ENCODE measurements at places on chromosomes 5 and 9.

- DNase-seq: no peak
Observed at GRCh38 chr5:74588415-74588814, 52.1 kb downstream of the ENC1 start.

DNA sequence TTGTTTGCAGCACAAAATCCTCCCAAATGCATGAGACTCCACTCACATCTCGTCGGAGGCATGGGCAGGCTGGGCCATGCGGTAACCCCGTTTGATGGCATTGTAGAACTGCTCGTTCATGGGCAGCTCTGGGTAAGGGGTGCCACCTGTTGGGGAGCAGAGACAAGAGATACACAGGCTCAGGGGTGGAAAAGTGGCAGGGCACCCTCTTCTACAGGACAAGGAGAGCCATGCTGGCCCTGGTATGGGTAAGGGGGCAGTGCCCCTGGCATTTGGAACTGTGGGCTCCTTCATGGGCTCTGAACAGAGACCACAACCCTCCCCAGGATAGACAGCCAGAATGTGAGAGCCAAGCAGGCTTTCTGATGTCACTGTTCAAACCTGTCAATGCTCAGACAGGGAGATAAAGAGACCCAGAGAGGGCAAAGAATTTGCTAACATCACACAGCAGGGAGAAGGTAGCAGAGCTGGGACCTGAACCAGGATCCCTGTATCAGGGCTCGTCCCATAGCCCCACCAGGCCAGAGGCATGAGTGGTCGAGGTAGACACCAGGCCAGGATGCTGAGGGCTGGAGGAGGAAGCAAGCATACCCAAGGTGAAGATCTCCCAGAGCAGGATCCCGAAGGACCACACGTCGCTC, 33.2 kb upstream of the CSF1R start:
- no peak for DNase-seq

DNA sequence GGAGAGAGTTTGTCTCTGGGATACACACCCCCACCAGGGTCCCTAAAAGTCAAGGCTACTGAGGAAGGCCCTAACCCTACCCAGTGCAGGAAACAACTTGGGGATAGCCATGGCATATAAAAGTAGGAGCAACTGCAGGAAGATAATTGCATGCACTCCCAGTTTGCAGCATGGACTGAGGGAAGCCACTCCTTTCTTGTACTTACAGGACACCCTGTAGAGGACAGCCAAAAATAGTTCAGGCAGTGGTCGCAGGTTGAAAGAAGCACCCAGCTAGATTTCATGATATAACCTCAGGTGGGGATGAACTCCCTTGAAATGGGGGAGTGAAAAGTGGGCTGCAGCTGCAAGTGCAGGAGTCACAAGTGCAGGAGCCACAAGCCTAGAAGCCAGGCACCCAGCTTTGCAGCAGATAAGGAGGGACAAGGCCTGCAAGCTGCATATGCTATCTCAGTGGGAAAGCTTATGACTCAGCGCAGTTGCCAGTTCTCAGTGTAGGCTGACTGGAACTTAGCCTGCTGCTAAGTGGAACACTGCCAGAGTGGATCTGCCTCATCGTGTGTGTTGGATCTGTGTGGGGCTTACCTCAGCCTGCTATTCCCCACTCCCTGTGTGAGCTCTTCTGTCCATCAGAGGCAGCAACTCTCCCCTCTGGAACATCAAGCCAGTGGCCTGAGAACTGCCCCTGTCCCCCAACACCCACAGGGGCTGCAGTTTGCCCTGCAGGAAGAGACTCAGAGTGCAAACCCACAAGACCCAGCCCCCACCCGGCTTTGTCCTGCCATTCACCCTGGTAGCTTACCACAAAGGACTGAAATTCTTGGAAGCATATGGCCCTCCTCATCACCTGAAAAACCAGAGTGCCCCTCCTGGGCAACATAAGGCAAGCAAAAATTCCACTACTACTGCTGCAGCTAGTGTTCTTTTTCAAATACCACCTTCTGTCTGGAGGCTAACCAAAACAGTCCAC, 42.7 kb downstream of the CYLC2 start:
- DNase-seq: no peak

DNA sequence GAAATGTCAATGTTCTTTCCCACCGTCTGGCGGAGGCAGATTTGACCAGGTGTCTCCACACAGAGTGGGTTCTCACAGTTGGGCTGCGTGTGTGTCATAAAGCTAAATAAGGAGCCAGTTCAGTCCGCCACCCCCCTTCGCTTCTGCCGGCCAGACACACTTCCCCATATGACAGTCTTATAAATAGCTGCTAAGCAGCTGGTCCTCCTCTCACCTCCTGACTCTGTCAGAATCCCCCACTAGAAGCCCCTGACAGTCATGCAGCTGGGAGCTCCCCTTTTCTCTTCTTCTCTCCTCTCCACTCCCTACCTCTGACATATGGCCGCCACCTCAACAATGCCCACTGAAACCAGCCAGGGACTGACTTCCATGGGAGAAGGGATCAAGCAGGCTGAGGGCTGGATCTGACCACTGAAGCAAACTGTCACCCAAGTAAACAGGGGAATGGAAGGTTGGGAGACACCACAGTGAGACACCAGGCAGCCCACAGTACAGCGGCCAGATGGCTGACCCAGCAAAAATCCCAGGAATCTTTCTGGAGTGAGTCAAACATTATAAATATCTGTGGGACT, 141.9 kb upstream of the EFNA5 start:
- DNase-seq: no peak

DNA sequence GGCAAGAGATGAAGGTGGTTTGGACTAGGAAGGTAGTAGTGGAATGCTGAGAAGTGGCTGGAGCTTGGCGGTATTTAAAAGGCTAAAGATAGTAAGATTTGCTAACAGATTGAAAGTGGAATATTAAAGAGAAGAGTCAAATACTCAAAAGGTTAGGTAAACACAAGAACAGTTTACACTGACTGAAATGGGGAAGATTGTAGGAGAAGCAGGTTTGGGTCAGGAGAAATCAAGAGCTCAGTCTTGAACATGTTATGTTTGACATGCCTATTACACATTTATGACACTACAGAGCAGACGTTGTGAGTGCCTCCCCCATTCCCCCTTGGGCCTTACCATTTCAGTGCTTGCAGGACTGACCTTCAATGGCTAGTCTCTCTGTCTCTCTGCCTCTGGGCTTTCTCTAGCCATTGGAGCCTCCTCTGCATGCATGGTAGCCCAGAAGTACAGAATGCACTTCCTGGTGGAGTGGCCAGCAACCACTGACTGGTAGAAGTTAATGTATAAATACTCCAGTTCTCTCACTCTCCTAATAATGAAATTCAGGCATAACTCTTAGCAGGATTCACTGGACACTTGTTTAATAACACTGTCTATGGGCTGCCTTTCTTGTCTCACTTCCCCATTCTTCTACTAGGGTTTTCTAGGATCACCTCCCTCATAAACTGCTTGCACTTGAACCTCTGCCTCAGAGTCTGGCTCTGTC, 56.8 kb downstream of the HMGCS1 start:
- no peak for DNase-seq

GRCh38 chr9:3809724-3810123, 283.9 kb upstream of the RFX3 start:
- no peak for DNase-seq

DNA sequence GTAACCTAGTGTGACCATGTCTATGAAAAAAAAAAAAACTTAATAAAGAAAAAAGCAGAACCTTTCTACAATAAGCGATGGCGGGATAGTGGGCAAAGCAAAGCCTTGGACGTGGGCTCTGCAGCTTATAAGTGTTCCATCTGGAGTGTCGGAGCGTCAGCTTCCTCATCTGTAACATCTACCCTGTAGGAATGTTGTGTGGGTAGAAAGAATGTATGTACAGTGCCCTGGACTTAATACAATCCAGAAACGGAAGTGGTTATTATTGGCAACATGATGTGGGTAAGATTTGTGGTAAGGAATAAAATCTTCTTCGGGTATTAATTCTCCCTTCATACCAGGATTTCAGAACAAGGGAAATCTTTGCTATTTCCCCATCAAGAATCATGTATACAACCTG, 66.5 kb downstream of the SEMA5A start:
- DNase-seq: no peak

DNA sequence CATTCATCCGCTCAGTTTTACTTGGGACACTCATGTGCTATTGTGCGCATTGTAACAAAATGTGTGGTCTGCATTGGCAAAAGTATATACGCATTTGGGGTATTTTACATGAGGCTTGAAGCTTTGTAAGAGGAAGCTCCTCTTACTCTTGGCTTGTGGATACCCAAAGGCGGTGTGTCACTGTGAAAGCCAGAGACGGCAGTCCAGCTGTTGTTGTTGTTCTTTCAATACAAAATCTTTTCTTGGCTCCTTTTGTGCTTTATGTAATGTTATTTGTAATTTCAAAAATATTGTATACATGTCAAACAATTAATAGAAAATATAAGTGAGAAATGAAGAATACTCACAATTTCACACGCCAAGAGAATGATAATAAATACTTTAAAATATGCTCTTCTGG, 128.3 kb upstream of the MOCS2 start:
- no peak for DNase-seq

- DNase-seq: no peak
Observed at GRCh38 chr5:44372028-44372427, 17.2 kb downstream of the FGF10 start.

DNA sequence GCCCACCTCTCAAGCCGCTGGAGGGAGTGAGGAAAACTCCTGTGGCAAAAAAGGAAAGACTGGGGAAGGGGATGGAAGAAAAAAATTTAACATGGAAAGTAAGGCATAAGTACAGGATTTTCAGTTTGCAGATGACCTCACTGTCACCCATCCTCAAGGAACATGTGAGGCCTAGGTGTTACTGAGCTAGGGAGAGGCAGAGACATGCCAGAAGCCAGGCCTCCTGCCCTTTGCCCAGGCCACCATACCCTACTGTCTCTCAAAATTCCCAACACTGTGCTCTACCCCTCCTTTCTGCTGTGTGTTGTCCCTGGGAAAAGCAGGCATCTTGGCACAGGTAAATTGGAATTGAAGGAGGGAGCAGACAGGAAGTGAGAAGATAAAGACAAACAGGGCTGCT, 4.4 kb upstream of the MGAT1 start:
- no peak for DNase-seq

- DNase-seq: no peak
Observed at GRCh38 chr5:22351178-22351577, 502.0 kb downstream of the CDH12 start.

DNA sequence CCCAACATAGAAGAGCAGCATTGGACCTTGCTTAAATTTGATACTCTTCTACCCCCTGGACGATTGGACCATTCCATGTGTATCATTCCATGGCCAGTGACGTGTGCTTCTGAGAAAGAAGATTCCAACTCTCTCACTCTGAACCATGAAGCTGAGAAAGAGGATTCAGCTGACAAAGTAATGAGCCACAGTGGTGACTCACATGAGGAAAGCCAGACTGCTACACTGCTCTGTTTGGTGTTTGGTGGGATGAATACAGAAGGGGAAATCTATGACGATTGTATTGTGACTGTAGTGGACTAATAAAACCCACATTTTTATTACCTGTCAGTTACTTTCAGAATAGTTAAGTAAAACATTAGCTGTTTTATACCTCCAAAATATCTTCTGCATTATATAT, 7.5 kb downstream of the HSPA5 start:
- DNase-seq: no peak

DNA sequence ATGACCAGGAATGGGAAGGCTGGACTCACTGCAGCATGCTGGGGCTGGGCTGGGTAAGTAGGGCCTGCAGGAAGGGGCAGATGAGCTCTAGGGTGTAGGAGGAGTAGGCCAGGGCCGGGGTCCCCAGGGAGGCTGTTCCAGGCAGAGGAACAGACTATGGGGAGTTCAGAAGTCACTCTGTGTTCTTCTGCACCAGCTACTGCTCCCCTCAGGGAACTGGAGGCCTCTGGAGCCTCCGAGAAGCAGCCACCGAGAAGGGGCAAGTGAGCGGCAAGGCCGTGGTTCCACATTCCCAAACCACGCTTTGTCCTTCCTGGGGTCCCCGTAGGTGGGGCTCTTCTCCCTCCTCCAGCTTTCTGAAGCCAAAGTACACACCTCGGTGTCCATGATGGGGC, 8.4 kb upstream of the SLC2A6 start:
- DNase-seq: no peak

DNA sequence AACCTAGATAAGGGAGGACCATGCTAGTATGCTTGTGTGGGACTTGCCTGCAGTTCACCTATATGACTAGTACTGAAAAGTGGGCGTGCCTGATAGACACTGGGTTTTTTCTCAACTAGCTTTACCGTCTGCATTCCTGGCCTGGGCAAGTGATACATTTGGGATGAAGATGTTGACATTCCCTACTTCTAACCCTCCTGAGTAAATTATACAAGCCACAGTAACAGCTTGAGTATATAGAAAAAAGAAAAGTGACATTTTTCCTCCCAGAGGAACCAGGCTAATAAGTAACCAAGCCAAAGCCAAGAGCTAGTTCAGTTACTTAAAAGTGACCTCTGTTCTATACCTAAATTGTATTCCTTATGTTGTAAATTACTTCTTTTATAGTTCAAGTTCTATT, 153.8 kb upstream of the CYLC2 start:
- DNase-seq: no peak

DNA sequence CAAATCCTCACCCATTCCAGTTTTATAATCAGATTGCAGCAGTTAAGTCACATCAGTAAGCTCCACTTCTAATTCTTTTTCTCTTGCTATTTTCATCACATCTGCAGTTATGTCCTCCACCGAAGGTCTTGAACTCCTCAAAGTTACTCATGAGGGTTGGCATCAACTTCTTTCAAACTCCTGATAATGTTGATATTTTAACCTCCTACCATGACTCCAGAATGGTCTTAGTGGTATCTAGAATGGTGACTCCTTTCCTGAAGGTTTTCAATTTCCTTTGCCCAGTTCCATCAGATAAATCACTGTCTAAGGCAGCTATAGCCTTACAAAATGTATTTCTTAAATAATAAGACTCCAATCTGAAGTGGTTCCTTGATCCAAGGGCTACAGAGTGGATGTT, 53.8 kb upstream of the EDIL3 start:
- no peak for DNase-seq

DNA sequence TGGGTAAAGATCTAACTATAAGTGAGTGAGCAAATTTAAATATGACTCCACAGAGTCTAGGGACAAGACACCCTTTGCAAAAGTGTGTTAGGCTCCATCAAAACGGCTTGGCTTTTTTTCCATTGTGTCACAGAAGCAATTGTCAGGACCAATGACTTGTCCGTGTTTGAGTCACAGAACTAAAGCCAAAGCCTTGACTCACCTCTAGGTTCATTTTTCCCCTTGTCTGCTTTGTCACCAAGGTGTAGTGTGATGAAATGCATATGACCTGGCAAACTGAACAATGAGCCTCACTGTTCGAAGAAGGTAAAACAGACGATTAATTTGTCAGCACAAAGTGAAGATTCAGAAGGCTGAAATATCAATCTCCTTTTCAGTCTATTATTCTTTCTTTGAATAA, 331.0 kb downstream of the GLIS3 start:
- no peak for DNase-seq

Measured in effector memory CD4-positive, alpha-beta T cell (primary cell).